ENCODE measurements at places on chromosomes 4 and X.

DNA sequence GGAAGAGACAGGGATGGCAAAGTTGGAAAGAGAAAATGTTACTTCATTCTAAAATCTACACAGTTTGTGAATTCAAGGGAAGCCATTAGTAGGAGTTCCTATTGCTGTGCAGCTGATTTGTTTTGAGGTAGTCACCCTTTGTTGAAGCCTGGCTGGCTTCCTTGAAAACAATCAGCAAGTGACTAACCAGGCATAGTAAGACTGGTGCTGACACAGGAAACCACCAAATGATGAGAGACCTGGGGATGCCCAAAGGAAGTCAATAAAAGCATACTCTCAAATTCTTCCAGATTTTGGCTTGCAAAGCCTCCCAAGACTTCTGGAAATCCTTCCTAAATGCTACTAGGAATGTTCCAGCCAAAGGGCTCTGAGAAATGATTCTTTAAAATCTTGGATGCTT lies 23.9 kb upstream of the PRDM8 start:
- H3K27me3 ChIP-seq = no peaks in the 10 kb centered on the region
- 0 out of 2 replicates have a peak overlapping the region, but pooled peaks have one; percentile 17 for H3K4me3 ChIP-seq
- peak overlapping the region; percentile 81 for H3K27ac ChIP-seq

DNA sequence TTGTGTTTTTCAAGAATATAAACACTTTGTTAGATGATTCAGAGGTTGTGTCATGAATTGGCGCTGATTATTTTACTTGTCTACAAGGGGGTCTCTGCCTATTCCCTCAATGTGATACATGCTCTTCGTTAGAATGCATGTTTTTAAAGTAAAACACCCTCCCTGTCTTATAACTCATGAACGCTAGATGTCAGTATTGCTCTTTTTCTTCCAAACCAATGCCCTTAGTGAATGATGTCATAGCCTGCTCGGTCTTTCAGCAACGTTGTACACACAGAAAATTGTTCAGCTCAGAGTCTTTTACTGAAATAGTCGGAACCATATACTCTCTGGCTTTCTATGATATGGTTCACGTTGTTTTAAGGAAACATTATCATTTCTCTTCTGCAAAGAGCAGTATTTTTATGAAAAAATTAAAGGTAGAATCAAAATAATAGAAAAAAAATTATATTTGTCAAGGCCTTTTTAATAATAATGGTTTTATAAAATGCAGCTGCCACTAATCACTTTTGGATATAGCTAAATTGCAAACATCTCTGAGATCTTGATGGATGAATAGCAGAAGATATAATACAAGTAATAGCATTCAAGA lies 292.9 kb downstream of the TLL1 start:
- no peaks in the 10 kb centered on the region for H3K4me1 ChIP-seq
- no peaks in the 10 kb centered on the region for H3K36me3 ChIP-seq
- no peak overlapping the region for H3K27ac ChIP-seq
- no peak overlapping the region for H3K4me3 ChIP-seq
- H3K27me3 ChIP-seq = no peaks in the 10 kb centered on the region

DNA sequence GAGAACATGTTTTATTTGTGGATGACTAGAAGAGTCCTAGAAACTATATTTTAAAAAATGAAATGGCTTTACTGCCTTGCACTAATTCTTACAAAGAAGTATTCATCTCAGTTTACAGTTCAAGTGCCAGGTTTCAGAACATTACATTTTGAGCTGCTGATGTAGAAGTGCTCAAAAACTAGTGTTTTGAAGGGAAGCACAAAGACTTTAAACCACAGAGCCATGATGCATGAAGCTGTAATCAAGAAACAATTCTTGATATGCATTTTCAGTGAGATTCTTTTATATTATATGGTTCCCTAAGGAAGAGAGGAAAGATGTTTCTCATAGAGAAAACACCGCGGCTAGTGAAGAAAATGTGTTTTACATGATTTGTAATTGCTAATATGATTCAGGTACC lies 1163.0 kb downstream of the RAPGEF2 start:
- H3K27ac ChIP-seq = no peak overlapping the region
- H3K27me3 ChIP-seq = no peaks in the 10 kb centered on the region
- no peaks in the 10 kb centered on the region for H3K4me1 ChIP-seq
- no peak for DNase-seq
- no peak overlapping the region for H3K4me3 ChIP-seq
- no peaks in the 10 kb centered on the region for H3K36me3 ChIP-seq

DNA sequence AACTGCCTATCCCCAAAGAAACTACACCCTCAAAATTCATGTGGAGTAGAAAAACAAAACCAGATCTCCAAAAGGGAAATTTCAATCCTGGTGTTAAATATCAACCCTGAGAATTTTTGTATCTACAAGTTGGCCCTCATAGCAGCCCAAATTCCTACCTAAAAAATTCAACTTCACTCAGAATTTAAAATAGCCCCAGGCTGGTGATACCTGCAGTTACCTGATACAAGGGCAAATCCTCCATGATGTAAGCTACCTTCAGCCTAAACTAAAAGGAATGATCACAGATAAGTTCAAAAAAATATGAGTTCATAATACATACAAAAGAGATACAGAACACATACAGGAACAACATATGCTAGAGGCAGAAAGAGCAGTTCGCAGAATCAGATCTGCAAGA lies 138.4 kb downstream of the HNRNPD start:
- H3K27ac ChIP-seq = no peak overlapping the region
- no peaks in the 10 kb centered on the region for H3K4me1 ChIP-seq
- DNase-seq = no peak
